ENCODE measurements at places on chromosomes 2 and 18.

- DNase-seq: no peak
Measured at GRCh38 chr2:94725543-94725942, 145.7 kb upstream of the TEKT4 start.

GRCh38 chr2:29544031-29544430 lies 377.4 kb downstream of the ALK start:
- DNase-seq: no peak

- no peak for DNase-seq
Measured at GRCh38 chr2:172834881-172835280, 99.2 kb downstream of the RAPGEF4 start.

GRCh38 chr18:9025091-9025838 lies 77.2 kb upstream of the NDUFV2 start:
- DNase-seq: peak; percentile 32

DNA sequence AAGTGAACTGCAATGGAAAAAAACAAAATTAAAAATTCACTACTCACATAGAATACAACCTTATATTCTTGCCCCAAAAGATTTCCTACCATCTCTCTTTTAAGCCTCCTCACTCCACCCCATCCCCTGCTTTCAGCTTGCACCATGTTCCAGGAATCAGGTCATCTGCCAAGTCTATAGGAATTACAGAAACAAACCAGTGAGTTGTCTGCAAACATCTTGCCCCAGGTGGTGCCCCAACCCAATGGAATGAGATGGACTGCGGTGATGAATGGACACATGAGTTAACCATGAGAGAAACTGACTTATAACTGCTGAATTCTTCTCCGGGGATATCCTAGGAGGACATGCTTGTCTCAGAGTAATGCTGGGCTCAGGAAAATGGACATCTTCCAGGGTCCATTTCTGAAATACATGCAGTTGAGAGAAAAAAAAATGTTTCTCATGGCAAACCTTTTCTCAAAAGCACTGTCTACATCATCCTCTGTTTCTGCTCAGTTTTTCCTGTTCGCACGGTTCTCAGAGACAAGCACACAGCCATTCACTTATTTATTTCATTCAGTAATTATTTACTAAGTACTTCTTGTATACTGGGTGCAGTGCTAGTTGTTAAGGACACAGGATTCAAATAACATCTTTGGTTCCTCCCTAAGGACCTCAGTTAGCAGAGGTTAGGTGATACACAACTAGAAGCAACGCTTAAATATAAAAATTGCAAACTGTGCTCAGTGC lies 350.0 kb downstream of the RND3 start:
- DNase-seq: no peak
